ENCODE measurements at places on chromosomes 5 and 9.
A peak's percentile ranks its signal among the peaks of the same experiment; 100 is the strongest.

DNA sequence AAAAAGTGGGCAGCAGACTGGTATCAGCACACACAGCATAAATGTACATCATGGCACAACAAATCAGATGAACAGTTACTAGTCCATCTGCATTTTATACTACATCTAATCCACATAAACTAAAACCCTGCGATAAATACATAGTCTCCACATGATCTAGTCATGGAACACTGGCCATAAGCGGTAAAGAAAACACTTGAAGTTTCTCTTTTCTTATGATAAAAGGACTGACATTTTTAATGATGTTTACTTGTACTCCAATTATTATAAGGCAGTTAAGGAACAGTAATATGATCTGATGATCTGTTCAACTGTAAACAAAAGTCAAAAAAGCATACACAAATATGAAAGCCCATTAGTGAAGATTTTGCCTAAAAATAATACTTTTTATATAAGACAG is 112.5 kb downstream of the MPDZ start:
- no peak for DNase-seq
- peaks cover 7% of the 10 kb centered on the region for H3K4me1 ChIP-seq
- H3K27ac ChIP-seq: no peak overlapping the region
- no peak overlapping the region for H3K4me3 ChIP-seq

- H3K4me1 ChIP-seq: no peaks in the 10 kb centered on the region
- no peaks in the 10 kb centered on the region for H3K36me3 ChIP-seq
- no peak overlapping the region for H3K4me3 ChIP-seq
- H3K27ac ChIP-seq: no peak overlapping the region
- no peak for DNase-seq
These were observed 7.6 kb upstream of the AK3 start for GRCh38 chr9:4748612-4749011.

DNA sequence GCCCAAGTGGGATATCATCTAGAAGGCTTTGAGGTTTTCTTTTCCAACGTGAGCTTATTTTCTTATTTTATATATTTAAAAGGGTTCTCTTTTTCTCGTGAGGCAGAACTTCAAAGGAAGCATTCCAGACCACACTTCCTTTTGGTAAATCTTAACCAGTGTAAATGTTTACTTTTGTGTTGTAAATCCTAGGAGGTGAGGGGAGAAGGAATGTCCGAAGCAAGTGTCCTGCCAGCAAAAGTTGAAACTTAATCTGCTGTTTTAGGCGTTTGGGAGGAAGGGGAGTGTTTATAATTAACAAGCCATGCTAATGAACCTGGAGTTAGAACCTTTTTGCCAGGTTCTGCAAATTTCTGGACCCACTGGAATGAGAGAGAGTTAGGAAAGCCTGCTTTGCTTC is 37.9 kb downstream of the WWC1 start:
- no peak overlapping the region for H3K4me3 ChIP-seq
- no peaks in the 10 kb centered on the region for H3K27me3 ChIP-seq
- DNase-seq: no peak
- H3K36me3 ChIP-seq: no peaks in the 10 kb centered on the region
- peak overlapping the region; percentile 76 for H3K27ac ChIP-seq

DNA sequence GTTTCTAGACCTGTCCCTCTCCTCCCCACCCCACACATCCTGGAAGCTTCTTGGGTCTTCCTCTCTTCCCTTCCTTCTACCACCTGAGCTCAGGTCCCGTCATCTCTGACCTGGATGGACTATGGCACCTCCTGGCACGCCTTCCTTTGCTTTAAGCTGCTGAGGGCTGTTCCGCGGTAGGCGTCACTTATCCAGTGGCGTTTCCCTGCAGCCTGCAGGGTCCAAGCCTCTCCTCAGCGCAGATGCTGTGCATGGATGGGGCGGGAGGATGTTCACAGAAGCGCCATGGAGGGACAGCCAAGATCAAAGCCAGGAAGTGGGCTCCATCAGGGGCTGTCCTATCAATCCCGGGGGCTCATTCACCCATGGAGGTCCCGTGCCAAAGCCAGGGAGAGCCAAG is 23.8 kb upstream of the CNOT6 start:
- no peak for DNase-seq
- no peak overlapping the region for H3K4me3 ChIP-seq
- H3K36me3 ChIP-seq: no peaks in the 10 kb centered on the region
- H3K4me1 ChIP-seq: no peaks in the 10 kb centered on the region

- H3K27ac ChIP-seq: no peak overlapping the region
- peak; percentile 68 for DNase-seq
- peaks cover 16% of the 10 kb centered on the region for H3K4me1 ChIP-seq
- no peak overlapping the region for H3K4me3 ChIP-seq
These were observed 40.5 kb downstream of the C9orf50 start for GRCh38 chr9:129580211-129580915.

Data from large intestine (tissue), 12 donors.